GM23338 (cell line): ENCODE measurements at places on chromosomes 1 and 21. TPM values are rescaled to one million over a fixed set of nuclear protein-coding genes. Genes with fewer than 3 reads are reported as not detected.
A peak's percentile ranks its signal among the peaks of the same experiment; 100 is the strongest.

Gene LENEP
- total RNA-seq: 1.5 and 1.6 TPM in 2 replicates

DNA sequence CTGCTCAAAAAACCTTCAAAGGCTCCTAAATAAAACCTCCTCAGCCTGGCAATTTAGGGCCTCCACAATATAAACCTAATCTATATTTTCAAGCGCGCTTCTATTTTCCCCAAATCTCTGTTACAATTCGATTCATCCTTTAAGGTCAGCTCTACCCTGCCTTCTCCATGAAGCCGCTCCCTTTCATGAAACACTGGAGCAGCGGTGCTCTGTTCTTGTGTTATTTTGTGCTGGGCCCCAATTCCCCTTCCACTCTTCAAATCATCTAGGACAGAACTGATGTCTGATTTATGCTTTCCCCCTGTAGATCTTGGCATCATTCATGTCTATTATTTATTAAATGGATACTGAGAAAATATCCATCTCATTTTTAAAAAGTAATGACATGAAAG is 6.9 kb downstream of the ERRFI1 start:
- DNase-seq: no peak

DNA sequence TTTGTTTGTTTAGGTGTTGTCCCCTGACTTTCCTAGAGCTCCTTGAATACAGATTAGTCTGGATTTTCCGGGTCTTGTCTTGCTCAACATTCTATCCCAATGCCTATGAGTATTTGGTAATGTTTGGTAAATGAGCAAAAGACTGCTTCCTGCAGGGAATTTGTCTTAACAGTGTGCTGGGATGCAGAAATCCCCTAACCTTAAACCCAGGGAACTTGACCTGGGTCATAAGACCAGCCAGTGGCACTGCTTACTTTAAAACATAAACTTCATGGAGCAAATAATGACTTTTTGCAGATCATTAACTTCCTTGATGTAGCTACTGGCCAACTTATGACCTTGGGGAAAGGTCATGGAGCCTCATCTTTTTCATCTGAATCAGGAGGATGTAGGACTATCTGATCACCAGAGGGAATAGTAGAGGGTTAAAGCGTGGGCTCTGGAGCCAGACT is 27.2 kb downstream of the TCEANC2 start:
- no peak for DNase-seq

Gene SELP
- not detected in 2 replicates for total RNA-seq

GRCh38 chr1:36880155-36881067 is 153.9 kb downstream of the GRIK3 start:
- DNase-seq: no peak

DNA sequence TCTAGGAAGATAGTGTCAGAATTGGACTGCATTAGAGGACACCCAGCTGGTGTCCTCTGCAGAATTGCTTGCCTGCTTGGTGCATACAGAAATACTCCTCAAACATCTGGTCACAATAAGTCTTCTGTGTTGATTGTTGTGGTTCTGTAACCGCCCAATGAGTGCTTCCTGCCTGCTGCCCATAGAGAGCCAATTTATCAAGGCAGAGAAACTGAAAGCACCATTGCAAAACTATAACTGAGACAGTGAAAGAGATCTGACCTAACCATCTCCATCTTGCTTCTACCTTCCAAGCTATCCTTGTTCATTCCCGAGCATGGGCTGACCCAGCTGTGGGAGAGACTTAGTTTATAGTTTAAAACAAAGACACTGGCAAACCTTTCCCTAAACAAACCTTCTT is 462.4 kb upstream of the RGS18 start:
- no peak for DNase-seq

DNA sequence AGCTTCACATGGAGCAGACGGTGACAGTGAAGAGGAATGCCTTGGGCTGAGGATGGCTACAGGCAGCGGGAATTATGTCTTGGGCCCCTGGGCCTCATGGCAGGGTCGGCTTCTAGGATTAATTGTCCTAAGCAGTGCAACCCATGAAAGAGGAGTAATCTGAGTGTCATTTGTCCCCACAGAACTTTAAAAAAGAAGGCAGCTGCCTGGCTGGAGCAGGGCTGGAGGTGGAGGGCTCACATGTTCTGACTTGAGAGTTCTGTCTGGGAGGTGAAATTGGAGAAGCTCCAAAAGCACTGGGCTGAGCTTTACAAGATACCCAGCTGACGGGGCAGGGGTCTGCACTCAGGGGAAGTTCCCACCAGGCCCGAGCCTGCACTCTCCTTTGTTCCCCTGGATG is 22.6 kb downstream of the CACNA1S start:
- no peak for DNase-seq

Gene COL16A1
- 13.2 and 15.7 TPM in 2 replicates for total RNA-seq

Gene RGS1
- not detected in 2 replicates for total RNA-seq

GRCh38 chr1:157249326-157249725 is 111.1 kb upstream of the ETV3 start:
- DNase-seq: no peak

DNA sequence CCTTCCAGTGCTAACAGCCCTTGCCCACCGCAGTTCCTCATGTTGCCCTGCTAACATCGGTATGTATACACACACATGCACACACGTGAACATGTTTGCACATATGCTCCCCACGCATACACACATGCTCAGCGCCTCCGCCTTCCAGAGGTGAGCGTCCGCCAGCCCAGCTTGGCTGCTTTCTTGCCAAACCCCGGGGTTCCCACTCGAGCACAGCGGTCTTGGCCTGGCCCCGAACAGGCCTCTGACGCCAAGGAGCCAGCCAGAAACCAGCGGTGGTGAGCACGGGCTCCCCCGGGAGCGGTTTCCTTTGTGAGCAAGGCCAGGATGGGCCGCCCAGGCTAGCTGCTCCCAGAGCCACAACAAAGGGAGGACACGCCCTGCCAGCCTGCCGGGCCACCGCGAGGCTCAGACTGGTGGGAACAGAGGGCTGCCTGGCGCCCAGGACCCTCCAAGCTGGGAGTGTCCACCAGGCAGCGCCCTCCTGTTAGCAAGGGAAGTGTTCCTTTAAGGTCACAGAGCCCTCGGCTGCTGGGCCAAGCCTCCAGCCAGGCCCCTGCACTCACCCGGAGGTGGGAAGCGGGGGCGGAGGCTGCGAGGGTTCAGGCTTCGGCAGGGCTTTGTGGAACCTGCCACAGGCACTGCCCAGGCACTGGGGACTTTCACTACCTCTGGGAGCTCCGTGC is 65.4 kb downstream of the ALPL start:
- DNase-seq: peak; percentile 72

DNA sequence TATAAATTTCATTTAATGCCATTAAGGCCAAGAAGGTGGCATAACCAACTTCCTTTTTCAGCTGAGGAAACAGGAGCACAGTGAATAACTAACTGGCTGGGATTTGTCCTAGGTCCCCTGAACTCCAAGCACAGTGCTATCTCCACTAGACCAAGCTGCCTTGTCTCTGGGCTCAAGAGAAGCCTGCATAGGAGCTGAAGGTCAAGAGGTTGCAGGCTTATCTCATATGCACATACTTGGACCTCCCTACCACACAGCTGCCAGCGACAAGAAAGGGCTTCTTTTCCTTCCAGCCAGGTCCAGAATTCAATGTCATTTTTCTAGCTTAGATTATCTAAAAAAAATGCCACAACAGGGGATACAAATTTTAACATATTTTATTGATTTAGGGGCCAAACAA is 27.1 kb downstream of the AK2 start:
- DNase-seq: no peak
